ENCODE measurements at places on chromosomes 4 and X. TPM values are rescaled to one million over a fixed set of nuclear protein-coding genes. Genes with fewer than 3 reads are reported as not detected.

Gene OPHN1
- 6.0 TPM for total RNA-seq

DNA sequence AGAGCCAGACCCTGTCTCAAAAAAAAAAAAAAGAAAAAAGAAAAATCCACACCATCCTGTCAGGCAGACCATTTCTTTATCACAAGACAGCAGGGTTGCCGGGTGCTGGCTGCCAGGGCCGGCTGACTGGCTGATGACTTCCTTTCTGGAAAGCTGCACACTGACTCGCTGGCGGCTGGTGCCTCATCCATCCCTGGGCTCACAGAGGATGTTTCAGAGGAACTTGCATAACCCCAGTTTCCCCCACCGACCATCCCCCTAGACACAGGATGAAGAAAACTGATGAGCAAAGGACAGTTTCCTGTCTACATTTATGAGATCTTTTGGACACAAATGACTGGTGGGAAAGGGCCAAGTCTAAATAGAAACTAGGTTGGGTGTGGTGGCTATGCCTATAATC lies 14.1 kb downstream of the HPSE start:
- peak; percentile 29 for DNase-seq

DNA sequence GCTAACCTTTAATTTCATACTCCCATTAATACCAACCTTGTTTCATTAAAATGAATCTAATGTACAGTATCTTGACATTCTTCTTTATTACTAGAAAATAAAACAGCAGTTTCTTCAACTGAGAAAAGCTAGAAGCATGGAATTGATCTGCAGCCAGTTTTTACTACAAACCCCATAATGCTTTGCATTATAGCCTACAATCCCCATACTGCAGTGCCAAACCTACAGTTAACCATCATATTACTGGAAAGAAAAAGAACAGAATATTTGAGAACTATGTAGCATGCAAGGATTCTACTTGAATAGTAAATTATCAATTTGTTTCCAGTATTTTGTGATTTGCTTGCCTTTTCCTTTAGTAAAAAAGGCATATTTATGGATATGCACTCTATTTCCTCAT lies 3.2 kb upstream of the IL1RAPL1 start:
- no peak for DNase-seq

GRCh38 chr4:88706574-88706973 lies 8.9 kb upstream of the NAP1L5 start:
- DNase-seq, result peak; percentile 67

GRCh38 chr4:184453365-184454160 lies 20.8 kb downstream of the IRF2 start:
- DNase-seq, result peak; percentile 42
